ENCODE measurements at places on chromosomes 2 and 18.
A peak's percentile ranks its signal among the peaks of the same experiment; 100 is the strongest.

DNA sequence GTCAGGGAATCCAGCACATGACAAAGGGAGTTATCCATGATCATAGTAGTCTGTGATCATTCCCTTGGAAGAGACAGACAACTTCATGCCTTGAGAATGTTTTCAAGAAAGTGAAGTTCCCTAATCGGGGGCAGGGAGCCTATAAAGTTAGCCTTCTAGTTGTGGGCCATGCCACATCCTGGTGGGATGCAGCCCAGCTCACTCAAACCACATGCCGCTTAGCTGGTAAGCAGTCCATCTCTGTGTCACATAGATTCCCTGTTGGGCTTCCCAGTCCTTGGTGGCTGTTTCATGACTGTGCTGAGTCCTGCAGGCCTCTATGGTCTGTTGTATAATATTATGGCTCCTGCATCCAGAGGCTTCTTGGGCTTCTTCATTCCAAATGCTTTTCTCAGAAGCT lies 11.4 kb upstream of the ARHGAP25 start:
- no peak for DNase-seq

- DNase-seq, result no peak
Observed at GRCh38 chr2:47651296-47651695, 131.6 kb upstream of the MSH6 start.

DNA sequence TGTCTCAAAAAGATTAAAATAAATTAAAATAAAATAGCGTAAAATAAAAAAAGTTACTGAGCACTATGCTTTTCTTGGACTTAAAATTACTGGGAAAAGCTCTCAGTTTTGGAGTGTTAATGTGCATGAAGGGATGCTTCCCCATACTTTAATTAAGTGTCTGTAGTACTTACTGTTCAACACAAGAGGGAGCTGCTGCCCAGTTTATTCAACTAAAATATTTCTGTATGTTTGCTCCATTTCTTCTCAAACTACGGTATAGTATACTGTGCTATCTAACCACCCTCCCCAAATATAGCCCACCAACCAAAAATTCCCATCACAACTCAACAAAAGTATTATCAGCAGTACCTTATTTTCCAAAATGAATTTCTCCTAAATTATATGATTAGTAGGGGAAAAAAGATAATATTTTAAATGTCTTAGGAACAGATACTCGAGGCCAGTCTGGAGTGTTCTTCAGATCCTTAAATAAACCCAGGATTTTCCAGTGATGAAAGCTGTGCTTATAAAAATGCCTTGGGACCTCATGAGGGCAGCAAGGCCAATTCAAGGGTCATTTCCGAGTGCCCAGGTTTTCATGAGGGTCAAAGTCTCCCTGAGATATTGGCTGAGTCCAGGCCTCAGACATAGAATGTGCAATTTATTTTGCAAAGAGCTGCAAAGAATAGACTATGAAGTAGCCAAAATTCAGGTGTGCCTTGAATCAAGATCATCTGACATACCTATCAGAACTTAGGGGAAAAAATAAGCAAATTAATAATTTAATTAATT lies 64.1 kb downstream of the CHRNA1 start:
- DNase-seq, result peak; percentile 77

- no peak for DNase-seq
Observed at GRCh38 chr2:144225076-144225475, 294.8 kb downstream of the ZEB2 start.

- DNase-seq, result no peak
Observed at GRCh38 chr2:134739879-134740301, 21.1 kb upstream of the TMEM163 start.

GRCh38 chr18:34730774-34731173 lies 20.7 kb downstream of the DTNA start:
- DNase-seq, result no peak
